ENCODE measurements at places on chromosomes 16 and 17. TPM values are rescaled to one million over a fixed set of nuclear protein-coding genes. Genes with fewer than 3 reads are reported as not detected.

DNA sequence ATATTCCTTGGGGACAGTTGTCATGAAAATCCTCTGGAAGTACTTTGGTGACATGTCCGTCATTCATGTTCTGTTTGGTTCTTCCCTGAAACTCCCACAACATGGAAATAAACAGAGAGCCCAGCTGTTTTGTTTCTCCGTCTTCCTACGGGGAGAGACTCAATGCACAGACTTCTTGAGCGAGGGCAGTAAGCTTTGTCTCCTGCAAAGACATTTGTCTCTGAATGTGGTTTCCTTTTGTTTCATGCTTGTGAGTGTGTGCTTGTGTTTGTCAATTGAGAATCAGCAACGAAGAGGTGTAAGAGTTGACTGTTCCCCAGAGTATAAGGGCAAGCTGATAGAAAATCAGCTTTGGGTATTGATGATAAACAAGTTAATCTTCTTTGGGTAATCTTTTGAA is 643.0 kb upstream of the RBFOX1 start:
- no peak for DNase-seq

DNA sequence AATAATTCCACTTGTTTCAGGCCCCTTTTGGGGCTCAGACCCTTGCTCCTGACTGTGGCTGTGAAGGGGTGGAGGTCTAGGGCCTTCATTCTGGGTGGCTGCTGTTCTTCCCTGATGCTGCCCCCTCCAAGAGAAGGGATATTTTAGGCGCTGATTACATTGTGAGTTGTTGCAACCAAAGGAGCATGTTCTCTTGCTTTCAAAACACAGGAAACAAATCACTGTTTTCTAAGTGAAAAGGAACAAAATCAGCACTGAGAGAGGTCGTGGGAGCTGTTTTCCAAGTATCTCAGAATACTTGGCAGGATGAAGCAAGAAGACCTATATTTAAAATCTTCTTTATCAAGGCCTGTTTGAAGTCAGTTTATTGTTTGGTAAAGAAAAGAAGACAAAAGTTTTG is 25.3 kb upstream of the SEC14L1 start:
- no peak for DNase-seq

Gene LPCAT2
- 1.5 TPM for total RNA-seq

Gene MYH8
- not detected for total RNA-seq

Gene ARHGAP44
- 0.55 TPM for total RNA-seq

Gene PIPOX
- total RNA-seq = 13.7 TPM

Gene HOXB1
- not detected for total RNA-seq

Gene SDR42E2
- 0.19 TPM for total RNA-seq

- DNase-seq = no peak
These were observed 50.0 kb downstream of the CBFA2T3 start for GRCh38 chr16:88927010-88927409.

Gene PRR14
- total RNA-seq = 108 TPM

GRCh38 chr17:81681672-81682071 is 1.9 kb downstream of the ARL16 start:
- DNase-seq = no peak

DNA sequence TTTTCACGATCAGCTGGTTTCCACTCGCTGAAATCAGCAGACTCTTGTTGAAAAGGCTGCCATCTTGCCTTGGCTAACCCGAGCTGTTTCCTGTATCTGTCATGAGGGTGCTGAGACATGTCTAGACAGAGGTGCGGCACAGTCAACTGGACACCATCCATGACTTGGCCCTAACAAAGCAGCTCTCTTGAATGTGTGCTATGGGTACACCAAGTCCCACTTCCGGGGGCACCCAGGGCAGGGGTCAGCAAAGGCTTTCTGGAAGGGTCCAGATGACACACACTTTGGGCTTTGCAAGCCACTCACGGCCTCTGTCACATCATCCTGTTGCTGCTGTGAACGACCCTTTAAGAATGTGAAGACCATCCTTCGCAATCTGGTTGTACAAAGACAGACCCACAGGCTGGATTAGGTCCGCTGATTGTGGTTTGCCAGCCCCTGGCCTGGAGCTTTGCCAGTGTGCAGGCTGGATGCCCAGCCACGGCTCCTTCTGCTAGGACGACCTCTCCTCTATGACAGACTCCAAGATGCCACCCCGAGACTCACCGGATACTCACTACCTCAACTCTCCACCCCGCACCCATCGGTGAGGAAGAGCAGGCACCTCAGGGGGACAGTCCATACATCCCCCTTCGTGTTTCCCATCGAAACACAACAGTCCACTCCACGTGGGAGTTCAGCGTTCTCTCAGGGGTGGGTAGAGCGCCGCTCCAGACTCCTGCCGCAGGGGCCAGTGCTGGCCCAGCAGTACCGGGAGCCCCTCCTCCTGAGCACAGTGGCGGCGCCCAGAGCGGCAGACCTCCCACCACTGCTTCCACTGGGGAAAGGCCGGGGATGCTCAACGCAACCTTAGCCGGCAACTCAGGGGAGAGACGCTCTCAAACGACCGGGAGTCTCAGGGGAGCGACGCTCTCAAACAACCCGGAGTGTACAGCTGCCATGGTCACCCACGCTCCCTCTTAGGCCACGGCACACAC is 123.5 kb downstream of the ANKRD11 start:
- no peak for DNase-seq

Gene SLC2A4
- total RNA-seq = 0.17 TPM

DNA sequence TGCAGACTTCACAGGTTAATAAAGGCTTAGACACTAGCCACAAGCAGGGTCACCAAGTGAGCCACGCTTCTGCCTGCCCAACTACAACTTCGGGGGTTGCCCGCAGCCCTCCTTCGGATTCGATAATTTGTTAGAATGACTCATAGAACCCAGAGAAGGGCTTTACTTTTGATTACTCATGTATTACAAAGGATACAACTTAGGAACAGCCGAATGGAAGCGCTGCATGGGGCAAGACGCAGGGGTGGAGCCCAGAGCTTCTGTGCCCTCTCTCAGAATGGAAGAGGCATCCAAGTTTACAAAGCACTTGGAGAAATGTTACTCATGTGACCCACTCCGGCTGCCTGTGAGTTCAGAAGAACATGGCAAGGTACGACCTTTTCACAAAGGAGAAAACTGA is 7.5 kb upstream of the CDH5 start:
- no peak for DNase-seq

DNA sequence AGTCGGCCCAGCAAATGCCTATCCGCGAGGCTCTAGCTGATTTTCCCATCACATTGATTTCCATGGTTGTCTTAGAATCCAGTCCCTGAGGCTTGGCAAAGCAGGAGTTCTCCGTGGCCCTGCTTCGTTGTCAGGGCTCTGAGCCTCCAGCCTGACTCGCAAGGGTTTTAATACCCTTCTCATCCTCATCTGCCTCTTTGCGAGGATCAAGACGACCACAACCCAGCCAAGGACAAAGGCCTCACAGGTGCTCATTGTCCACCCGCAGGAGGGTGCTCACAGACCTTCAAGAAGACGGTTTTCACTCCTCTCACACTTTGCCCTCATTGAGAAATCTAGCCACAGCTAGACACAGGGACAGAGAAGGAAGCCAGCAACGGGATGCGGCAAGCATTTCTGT is 610.8 kb downstream of the KCNJ18 start:
- DNase-seq = no peak

Gene UMOD
- not detected for total RNA-seq

- no peak for DNase-seq
These were observed 3.2 kb downstream of the SNX11 start for GRCh38 chr17:48110761-48111160.

GRCh38 chr16:87346517-87347060 is 29.4 kb upstream of the C16orf95 start:
- no peak for DNase-seq

DNA sequence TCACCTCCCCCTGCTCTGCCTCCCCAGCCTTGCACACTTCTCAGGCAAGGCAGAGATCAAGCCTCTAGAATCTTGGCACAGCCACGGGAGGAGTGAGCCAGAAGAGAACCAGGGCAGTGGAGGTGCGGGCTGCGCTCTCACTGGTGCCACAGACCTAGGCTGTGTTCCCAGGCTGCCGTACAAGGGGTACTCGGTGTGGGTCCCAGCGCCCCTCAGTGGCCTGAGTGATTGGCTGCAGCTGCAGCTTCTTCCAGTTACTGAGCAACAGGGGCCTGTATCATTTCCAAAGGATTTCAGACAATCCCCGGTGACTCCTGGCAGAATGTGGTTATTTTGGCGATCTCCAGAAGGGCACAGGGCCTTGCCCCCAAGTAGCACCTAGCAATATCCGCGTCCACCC is 1852.1 kb downstream of the TP53TG3F start:
- no peak for DNase-seq

DNA sequence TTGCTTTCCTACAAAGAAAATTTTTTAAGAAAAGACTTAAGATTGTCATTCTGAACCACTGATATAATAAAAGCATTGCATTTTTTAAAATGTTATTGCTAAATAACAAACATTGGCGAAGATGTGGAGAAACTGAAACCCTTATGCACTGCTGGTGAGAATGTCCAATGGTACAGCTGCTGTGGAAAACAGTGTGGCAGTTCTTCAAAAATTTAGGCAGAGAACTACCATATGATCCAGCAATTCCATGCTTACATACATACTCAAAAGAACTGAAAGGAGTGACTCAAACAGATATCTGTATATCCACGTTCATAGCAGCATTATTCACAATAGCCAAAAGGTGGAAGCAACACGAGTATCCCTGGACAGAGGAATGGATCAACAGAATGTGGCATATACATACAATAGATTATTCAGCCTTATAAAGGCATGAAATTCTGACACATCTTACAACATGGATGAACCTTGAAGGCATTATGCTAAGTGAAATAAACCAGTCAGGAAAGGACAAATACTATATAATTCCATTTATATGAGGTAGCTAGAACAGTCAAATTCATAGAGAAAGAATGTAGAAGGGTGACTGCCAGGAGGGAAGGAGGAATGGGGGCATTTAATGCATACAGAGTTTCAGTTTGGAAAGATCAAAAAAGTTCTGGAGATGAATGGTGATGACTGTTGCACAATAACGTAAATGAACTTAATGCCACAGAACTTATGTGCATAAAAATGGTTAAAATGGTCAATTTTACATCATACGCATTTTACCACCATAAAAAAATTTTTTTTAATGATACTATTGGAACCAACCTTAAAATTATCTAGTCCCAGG is 92.1 kb downstream of the CACNG1 start:
- no peak for DNase-seq

Gene TAF1C
- 41.8 TPM for total RNA-seq

Gene ZNF263
- total RNA-seq = 26.0 TPM

All from activated T-cell treated with anti-CD3 and anti-CD28 coated beads, Interleukin-2, amount 50 U/mL, for 72 hours (primary cell).